ENCODE measurements at places on chromosomes 3 and 15.

DNA sequence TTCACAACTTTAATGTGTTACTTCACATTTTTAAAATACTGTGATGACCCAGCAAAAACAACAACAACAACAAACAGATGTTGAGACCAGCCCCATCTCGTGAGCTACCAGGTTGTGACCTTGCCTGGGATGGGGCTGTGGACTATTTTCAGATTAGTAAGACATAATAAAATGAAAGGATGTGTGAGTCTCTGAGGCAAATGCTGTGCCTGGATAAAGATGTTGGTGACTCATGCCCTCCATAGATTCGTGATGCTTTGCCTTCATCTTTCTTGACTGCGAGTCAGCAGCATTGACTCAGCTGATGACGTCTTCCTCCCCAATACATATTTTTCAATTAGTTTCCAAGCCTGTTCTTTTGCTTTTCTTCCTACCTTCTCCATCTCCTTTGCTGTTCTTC is 453.0 kb upstream of the CFAP20DC start:
- DNase-seq = peak; percentile 98

GRCh38 chr15:67839929-67840748 is at the start of gene RNU6-1:
Gene RNU6-1, minus strand, starts transcription at chr15:67840045.
- peak; percentile 96 for DNase-seq

DNA sequence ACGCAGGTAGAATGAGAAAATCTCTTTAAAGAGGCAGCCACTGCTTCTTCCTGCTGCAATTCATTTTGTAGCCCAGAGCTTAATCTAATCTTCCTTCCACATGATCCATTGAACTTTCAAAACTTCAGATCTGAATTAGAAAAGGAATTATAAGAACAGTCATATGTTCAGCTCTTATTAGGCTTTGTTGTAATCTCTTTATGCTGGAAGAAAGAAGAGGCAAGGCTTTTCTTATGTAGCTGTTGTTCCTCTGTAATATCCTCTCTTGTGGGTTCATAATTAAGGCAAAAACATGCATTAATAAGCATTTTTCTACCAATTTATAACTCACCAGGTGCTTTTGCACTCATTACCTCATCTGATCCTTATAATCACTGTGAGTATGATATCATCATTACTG is 634.9 kb upstream of the CFAP20DC start:
- DNase-seq = no peak

DNA sequence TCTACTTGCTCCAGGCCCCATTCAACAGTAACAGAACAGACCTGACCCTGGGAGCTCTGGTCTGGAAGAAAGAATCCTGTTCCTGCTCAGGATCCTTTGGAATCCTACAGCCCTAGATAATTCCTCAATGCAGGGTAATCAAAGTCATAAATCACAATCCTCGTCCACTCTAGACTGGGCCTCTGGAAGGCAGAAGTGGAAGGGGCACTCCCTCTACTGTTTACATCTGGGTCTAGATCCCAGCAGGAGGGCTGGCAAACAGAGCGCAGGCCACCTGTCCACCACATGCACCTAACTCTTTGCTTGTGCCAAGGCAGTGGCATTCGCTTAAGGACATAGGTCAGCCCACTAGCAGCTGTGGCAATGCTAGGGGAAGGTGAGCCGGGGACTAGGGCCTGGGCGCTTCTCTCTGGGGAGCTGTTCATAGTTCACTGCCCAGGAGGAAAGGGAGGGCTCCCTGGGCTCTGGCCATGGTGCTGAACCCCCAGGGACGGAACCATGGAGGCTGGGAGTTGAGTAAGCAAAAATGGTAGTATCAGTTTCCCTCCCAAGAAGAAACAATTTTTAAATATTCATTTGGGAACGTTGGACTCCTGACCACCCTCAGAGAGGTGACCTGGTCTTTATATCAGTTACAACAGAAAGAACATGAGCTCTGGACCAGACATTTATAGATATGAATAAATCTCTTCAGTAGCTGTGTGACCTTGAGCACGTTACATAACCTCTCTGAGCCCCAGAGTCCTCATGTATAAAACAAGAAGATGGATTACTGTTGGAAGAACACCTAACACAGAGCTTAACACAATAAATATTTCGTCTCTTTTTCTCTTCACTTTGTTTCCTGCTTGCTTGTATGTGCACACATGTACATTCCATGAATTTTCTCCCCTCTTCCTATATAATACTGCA is 90.2 kb downstream of the NTRK3 start:
- DNase-seq = peak; percentile 16

DNA sequence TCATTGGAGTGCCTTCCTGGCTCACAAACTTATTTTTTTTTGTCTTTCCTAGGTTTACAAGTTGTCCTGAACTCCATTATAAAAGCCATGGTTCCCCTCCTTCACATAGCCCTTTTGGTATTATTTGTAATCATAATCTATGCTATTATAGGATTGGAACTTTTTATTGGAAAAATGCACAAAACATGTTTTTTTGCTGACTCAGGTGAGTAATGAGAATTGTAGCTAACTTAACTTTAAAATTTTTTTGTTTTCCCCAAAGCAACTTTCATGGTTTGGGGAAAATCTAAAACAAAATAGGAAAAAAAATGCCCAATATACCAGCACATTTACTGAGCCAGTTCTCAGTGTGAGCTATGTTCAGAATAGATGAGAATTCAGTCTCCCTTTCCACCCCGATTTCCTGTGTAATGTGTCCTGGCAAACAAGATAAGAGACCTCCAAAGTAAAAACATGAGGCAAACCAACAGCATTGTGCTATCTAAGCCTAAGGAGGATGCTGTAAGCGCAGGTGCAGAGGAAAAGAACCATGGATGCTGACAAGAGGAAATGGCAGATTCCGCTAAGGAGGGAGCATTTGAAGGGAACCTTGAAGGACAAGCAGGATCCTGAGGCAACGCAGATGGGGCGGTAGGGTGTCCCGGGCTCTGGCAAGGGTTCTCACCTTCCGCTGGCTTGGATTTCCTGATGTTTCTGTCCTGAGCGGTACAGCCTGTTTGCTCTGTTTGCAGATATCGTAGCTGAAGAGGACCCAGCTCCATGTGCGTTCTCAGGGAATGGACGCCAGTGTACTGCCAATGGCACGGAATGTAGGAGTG is 171.4 kb downstream of the CACNA1D start:
- DNase-seq = no peak

DNA sequence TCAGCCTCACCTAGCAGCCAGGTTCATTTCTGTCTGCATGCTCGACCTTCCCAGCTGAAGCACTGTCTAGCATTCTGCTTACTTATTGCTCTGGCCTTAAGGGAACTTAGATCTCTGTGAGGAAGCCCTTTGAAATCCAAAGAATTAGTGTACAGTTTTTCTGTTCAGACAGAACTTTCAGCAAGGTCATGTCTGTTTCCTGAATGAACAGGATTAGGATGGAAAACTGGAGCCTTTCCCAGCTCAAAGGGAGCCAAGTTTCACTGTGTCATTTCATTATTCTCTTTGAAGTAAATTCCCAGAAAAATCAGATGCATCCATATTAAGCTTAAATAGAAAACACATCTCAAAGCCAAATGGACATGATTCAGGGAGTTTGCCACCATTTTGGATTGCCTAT is 457.3 kb upstream of the KCNMB2 start:
- DNase-seq = peak; percentile 42

DNA sequence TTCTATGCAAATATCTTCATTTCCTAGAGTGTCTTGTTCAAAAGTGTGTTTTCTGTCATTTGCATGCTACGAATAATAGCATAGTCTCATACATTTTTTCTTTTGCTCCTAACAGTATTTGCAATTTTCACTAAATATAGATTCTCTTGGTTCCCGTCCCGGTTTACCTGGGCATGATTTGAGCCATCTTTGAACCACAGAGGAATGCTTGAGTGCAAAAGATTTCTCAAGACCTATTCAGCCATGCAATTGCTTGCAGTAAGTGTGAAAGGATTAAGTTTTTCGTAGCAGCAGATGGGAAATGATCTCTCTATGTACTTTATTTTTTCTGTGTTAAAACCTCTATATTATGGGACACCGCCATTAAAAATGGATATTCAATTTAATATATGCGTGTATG is 733.0 kb downstream of the ZPLD1 start:
- DNase-seq = no peak

DNA sequence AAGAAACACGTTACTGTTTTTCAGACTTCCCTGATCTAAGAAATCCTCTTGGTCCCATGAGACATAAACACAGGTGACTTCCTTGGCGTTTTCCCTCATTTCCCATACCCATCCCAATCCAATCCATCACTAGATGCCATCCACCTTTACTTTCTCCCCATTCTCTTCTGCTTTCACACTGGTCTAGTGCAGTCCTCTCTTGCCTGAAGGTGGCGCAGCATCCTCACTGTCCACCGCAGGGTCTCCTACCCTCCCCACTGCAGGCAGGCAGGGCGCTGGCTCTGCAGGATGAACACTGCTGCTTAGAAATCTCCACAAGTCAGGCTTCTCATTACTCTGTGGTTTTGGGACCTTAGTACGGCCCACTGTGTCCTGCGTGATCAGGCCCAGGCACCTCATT is 58.2 kb downstream of the RAB7A start:
- DNase-seq = no peak

DNA sequence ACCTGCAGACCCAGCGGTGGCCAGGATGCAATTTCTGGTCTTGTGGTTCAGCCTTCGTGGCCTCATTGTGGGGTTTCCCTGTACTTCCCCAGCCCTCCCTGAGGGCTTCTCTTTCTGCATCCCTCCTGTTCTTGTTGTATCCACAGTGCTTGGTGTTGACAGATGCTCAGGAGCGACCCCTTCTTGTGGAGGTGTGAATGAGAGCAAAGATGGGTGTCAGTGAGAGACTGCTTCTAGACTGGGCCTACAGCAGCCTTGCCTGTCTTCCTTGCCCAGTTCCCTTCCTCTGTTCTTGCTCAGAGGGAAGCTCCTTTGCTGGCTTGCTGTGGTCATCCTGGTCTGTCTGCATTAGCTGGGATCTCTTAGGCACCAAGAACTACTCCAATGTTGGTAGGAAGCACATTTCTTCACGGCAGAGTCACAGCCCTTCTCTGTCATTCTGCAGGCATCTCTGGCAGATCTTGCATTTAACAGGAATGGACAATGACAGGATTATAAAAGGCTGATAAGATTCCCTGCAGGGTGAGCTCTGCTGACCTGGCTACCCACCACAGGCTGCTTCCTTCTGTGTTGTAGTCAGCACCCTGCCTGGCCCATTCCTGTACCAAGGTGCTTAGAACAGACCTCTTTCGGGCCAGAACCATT is 317.8 kb upstream of the C2CD4B start:
- peak; percentile 81 for DNase-seq

GRCh38 chr15:79505956-79506355 is 73.8 kb downstream of the MINAR1 start:
- no peak for DNase-seq

DNA sequence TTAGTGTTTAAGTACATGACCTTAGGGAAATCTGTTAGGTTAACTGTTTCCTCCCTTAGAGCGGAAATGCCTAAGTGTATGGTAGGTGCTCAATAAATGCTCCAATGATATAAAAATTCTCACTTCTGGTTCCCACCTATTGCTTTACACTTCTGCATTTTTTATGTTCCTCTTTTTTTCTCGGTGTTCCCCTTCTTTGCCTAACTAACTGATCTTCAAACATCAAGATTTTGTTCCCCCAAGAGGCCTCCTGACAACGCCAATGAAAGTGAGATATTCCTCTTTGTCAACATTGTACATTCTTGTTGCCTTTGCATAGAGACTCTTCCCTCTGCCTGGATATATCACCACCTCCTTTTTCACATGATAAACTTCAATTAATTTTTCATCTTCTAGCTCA is 17.4 kb downstream of the SLC35A5 start:
- DNase-seq = no peak

DNA sequence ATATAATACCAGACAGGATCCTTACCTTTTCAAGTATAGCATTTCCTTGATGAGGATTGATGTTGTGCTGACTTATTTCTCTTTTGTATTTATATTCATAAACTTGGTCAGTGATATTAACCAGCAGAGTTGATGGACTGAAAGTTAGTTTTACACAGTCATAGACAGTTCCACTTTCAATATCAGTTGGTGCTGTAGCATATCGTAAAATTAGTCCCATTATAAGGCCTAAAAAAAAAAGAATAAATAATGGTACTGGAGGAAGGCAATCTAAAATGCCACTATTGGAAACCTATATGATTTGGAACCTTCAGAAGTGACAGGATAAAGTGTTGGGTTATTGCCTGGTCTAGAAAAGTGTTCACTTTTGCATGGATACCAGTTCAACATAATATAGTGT is 16.3 kb downstream of the SLC9A9 start:
- DNase-seq = no peak

DNA sequence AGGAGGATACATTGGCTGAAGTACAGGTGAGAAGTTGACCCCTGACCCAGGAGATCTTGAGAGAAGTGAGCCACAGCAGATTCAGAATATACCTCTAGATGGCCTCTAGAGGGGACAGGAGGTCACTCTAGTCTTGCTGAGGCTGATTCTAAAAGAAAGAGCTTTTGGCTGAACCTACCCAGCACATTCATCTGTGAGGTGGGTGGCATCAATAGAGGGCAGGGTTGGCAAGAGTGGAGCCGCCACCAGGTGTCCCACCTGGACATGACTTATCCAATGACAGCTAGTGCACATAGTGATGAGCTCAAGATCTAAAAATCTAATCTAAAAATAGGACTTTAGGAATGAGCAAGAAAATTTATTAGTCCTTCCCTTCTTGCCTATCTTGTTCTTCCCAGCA is 51.6 kb downstream of the CYP19A1 start:
- DNase-seq = no peak

DNA sequence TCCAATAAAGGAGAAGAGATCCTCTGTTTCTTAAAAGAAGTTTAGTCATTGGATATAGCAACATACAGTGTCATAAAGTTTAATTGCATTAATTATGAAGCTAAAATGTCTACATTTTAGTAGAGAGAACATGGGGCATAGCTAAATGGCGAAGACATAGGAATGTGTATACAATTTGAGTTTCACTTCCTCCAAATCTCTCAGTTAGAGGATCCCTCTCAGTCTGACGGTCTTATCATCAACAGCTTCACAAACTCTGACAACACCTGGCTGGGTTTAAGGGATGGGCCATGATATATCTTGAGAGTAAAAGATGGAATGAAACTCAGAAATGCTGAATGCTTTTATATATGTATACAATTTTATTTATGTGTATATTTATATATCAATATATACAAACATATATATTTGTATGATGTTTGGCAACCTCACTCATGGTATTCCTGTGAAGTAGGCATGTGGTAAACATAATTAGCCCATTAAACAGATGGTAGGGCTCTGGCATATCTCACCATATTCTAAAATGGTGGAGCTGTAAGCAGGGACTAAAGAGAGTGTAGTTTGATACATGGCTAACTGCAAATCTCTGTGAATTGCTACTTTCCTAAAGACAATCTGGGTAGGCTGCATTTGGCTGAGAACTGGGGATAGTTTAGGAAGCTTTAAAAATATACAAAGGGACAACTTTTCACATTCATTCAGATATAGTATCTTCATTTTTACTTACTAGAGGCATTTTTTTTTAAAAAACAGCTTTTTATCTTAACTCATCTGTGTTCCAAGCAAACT is 111.6 kb downstream of the TIGIT start:
- DNase-seq = no peak

DNA sequence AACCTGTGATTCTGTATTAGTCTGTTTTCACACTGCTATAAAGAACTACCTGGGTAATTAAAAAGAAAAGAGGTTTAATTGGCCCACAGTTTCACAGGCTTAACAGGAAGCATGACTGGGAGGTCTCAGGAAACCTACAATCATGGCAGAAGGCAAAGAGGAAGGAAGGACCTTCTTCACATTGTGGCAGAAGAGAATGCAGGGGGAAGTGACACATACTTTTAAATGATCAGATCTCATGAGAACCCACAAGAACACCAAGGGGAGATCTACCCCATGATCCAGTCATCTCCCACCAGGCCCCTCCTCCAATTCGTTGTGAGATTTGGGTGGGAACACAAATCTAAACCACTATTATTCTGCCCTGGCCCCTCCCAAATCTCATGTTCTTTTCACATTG is 6.1 kb downstream of the ZKSCAN7 start:
- no peak for DNase-seq

Measured in GM23248 (cell line).